ENCODE measurements at places on chromosomes 13 and 19.

DNA sequence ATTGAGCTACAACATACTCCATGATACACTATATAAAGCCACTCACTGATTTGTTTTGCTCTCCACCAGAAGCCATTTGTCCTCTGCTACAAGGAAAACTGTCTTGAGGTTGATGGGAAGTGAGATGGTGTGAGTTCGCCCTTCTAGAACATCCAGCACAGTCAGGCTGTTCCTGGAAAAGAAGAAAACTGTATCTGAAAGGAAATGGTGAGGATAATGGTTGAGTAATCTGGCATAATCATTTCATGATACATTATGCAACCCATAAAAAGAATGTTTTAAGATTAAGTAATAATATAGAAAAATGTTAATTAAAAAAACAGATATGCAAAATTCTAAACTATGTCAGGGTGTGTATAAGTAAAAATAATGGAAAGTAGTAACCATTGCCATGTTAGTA, 233.9 kb downstream of the RGCC start:
- no peak for DNase-seq

DNA sequence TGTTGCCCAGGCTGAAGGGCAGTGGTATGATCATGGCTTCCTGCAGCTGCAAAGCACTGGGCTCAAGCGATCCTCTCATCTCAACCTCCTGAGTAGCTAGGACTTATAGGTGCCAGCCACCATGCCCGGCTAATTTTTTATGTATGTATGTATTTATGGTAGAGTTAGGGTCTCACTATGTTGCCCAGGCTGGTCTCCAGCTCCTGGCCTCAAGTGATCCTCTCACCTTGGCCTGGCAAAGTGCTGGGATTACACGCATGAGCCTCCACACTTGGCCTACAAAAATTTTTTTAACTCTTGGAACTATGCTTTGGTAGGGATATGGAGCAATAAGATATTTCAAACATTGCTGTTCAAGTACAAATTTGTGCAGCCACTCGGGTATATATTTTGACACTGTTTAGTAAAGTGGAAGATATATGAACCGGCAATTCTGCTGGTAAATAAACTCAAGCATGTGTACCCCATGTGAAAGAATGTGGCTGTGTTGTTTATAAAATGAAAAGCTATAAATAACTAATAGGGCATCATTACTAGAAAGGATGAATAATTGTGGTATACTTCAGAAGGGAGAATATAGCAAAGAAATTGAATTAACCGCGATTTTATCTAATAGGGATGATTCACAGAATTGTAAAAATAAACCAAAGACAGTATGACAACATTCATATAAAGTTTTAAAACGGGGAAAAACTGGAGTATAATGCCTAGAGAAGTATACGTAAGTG, 1.1 kb downstream of the ZNF566 start:
- DNase-seq, result no peak

DNA sequence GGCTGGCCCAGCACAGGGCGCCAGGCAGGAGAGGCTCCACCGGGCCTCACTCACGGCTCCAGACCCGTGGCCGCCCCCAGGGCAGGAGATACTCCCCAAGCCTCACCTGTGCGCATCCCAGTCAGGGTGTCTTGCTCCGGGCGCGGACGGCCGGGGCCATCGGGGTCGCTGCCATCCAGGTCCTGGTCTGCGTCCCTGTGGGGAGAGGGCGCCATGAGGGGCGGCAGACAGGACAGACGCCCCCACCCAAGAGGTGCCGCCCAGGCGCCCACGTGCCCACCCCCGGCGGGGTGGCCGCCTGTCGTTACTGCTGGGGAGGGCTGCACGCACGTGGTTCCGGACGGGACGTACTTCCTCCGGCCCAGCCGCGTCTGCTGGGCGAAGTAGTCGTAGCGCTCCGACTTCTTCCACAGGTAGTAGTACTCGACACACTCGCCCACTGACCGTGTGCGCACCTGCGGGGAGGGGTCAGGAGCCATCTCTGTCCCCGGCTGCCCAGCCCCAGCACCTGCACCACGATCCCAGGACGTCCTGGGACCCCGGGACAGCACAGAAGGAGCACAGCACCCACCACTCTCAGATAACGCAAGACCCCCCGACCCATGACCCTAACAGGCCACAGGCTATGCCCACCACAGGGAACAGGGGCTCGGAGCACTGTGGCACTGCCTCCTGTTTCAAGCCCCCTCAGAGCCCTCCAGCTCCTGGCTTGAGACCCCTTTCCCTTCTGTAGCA, 17.4 kb upstream of the PLPP2 start:
- no peak for DNase-seq

DNA sequence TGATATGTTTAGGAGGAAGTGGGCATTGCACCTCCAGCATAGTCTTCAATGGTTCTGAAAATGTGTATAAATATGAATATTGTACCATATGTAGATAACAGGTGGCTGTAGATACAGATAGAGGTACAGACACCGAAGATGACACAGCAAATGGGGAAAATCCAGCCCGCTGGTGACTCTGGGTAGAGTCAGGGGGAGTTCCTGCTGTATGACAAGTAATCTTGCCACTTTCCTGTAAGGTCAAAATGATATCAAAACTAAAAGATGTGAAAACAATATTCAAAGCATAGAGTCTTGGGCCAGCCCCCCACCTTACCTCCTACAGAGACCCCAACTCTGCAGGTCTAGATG, 17.8 kb downstream of the C2CD4C start:
- DNase-seq, result no peak

- peak; percentile 39 for DNase-seq
Measured at GRCh38 chr19:47765523-47766358, 12.8 kb upstream of the SELENOW start.

DNA sequence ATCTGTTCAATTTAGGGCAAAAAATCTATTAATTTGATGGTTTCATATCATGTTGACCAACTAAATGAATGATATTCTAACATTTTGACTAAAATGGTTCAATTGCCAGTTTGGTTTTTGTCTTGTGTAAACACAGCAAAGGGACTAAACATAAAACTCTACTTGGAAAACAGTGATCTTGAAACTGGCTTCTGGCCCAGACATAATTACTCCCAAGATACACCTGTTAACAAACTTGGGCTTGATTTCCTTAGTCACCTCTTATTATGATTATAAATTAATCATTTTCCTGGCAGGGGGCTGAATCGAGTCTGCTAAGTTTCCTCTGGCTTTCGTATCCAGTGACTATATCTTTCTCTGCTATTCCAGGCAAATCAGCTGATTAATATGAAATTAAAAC, 78.0 kb upstream of the OXGR1 start:
- peak; percentile 52 for DNase-seq

- no peak for DNase-seq
Measured at GRCh38 chr13:48393698-48394085, 19.2 kb downstream of the LPAR6 start.

- no peak for DNase-seq
Measured at GRCh38 chr13:48710160-48710559, 56.4 kb downstream of the CYSLTR2 start.

GRCh38 chr19:14558370-14559066, 13.3 kb downstream of the NDUFB7 start:
- no peak for DNase-seq

DNA sequence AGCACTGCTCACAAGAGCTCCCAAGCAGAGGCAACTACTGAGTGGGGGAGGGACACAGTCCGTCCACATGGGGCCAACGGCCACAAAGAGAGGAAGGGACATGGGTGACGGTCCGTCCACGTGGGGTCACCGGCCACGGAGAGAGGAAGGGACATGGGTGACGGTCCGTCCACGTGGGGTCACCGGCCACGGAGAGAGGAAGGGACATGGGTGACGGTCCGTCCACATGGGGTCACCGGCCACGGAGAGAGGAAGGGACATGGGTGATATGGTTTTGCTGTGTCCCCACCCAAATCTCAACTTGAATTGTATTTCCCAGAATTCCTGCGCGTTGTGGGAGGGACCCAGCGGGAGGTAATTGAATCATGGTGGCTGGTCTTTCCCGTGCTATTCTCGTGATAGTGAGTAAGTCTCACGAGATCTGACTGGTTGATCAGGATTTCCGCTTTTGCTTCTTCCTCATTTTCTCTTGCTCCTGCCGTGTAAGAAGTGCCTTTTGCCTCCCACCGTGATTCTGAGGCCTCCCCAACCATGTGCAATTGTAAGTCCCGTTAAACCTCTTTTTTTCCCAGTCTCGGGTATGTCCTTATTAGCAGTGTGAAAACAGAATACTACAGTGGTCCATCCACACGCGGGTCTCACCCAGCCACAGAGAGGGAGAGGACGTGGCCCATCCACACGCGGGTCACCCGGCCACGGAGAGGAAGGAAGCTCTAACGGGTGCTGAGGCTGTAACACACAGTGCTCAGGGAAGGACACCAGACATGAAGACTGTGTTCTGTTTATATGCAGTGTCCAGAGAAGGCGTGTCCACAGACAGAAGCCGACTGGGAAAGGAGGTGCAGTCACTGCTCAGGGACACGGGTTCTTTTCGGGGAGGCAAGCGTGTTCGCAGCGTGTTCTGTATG, 48.5 kb downstream of the GAS6 start:
- DNase-seq, result no peak
